ENCODE measurements at places on chromosomes 6 and 20.

DNA sequence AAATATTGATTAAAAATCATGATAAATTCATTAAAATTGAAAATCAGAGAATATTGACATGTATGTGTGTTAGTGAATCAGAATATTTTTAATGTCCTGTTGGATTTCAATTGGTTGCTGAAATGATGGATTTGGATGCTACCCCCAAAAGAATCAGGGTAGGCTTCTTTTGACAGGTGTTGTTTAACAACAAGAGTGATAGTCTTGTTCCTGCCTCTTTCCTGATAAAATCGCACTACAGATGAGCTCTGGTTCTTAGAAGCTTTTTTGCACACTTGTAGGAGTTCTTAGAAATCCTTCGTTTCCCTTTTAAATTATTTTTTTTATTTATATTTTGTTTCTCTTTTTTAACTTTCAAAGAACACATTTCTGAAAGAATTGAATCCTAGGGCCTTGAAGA lies 259.5 kb downstream of the FARS2 start:
- no peak for ATAC-seq

DNA sequence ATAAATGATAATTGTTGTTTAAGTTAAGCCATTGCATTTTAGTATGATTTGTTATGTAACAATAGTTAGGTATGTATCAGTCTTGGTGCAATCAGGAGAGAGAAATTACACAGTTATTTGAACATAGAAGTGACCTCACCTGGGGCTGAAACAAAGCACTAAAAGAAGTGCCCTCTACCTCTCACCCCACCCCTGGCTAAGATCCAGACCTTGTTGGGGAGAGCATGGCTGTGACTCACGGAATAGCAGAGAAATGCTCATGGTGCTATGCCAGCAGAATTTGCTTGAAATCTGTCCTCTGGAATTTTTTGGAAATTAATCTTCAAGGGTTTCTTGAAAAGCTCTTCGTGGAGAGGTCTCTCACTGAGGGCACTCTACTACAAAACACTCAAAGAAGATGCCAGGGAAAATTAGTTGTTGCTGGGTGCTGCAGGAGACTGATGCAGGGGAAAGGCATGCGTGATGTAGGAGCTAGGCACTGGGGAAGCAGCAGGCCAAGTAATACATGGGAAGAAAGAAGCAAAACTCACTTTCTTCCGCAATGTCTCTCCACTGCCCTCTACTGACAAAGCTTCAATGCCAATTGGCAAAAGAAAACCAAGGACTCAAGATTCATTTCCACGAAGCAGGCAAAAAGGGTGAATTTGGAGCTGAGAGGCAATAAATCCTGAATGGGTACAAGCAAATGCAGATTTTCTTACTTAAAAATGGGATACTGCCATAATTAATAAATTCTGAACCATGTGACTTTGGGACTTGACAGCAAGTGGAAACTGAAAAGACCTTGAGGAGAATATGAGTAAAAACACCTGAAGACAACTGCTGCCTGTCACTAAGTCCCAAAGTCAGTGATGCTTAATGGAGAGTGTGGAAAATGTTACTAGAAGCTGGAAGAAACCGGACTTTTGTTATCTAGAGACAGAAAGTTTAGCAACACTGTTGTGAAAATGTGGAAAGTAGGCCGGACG lies 136.3 kb upstream of the ZNF184 start:
- peak; percentile 74 for ATAC-seq

DNA sequence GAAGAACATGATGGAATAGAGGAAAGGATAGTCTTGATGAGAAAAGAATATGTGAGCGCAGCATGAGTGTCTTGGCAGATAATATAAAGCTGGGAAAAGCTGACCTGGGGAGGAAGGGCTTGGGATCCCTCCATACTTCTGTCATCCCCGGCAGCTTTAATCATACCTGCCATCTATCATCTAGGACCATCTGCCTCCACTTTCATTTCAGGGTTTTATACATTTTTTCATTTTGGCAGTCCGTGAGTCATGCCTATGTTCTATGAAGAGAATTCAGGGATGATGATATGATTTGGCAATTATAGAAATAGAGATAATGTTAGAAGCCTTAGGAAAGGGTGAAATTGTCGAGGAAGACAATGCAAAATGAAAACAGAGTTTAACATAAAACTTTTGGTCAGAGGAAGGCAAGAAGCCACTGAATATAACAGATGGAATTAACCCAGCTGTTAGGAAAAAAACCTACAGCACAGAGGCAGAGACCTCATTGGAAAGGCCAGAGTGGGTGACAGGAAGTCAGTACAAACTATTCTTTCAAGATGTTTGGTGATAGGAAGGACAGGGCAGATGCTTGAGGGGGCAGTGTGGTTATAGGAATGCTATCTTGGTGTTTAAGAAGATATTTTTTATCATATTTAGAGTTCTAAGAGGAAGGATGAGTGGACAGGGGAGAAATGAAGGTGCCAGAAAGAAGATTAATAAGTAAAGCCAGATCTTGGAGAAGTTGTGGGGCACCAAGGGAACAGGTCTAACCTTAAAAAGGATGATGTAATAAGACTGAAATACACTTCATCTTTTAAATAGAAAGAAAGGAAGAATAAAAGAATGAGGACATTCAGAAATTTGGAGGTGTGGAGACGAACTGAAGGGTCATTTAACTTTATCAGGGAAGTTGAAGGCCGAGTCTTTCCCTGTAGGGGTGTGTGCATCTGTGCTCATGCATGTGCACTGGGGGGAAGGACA lies 37.8 kb downstream of the MARCKS start:
- ATAC-seq: no peak

GRCh38 chr20:45538209-45538799 lies 978 bp downstream of the WFDC6 start:
- ATAC-seq: peak; percentile 93

DNA sequence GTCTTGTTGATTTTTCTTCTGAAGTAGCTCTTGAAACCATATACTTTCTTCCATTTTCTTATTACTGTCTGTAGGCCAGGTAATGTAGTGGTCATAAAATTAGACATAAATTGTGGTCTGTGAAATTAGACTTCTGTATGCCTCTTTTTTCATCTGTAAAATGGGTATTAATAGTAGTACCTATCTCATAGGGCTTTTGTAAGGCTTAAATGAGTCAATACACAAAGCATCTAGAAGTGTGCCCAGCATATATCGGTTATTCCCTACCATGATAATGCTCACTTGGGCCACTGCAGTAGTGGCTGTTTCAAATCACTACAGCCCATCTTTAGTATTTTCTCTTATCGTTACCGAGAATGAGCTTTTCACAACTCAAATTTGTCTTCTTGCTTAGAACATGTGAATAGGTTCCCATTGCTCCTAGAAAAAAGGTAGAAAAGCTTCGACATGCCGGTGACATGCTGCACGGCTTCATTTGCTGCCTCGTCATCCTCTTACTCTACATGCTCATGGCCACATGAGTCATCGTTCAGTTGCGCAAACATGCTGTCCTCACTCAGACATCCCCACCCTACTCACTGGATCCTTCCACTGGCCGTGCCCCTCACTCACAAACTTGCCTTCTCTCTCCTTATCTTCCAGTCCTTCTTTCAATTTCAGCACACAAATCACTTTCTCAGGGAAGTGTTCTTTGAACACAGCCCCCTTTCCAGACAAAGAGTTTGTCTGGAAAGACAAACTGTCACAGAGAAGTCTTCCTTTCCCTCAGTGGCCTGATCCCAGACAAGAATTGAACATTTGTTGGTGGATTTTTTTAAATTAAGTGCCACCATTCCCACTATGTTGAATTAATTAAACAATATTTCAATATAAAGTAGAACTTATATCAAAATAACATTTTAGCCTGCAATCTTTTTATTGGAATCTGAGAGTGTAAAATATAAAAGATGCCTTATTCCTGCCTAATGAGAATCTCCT lies 32.2 kb upstream of the ERVFRD-1 start:
- peak; percentile 93 for ATAC-seq

DNA sequence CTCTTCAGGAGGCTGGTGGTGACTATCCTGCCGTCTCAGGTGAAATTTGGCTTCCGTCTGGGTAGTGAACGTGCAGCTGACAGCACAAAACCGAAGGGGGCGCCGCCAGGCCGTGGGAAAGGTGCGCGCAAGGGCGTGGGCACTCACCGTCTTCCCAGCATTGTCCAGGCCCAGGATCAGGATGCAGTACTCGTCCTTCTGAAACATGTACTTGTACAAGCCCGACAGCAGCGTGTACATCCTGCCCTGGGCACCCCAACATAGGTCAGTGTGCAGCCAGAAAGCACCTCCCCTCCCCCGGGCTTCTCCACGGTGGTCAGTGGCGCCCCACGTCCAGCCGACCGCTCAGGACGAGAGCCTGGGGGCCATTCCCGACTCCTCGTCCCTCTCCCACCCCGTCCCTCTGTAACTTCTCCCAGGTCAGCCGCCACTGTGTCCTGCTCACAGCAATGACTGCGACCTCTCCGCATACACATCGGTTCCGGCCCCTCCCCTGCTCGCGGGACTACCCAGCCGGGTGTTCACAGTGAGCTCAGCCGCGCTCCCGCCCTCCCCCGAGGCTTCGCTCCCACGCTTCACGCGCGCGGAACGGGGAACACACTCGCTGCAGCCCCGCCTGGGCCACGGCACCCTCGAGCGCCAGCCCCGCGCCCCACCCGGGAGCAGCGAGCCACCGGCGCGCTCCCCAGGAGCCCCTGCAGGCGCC lies 771 bp downstream of the ARFRP1 start:
- ATAC-seq: peak; percentile 55

All from esophagus mucosa (tissue), 1 donor.